ENCODE measurements at places on chromosomes 3 and 15. TPM values are rescaled to one million over a fixed set of nuclear protein-coding genes. Genes with fewer than 3 reads are reported as not detected.

- DNase-seq: peak; percentile 91
Observed at GRCh38 chr3:185744997-185745843, 79.6 kb downstream of the IGF2BP2 start.

- no peak for DNase-seq
Observed at GRCh38 chr15:39180030-39180429, 400.8 kb upstream of the THBS1 start.

GOLGA8R gene
- total RNA-seq: 1.6 TPM

WDR72 gene
- total RNA-seq: not detected
